ENCODE measurements at places on chromosomes 3 and 15.

GRCh38 chr3:149713730-149714654, 38.3 kb downstream of the COMMD2 start:
- no peak for DNase-seq

GRCh38 chr3:50653937-50654595, 20.7 kb upstream of the DOCK3 start:
- DNase-seq, result no peak

GRCh38 chr15:80887148-80887547, 102.5 kb downstream of the MESD start:
- no peak for DNase-seq

DNA sequence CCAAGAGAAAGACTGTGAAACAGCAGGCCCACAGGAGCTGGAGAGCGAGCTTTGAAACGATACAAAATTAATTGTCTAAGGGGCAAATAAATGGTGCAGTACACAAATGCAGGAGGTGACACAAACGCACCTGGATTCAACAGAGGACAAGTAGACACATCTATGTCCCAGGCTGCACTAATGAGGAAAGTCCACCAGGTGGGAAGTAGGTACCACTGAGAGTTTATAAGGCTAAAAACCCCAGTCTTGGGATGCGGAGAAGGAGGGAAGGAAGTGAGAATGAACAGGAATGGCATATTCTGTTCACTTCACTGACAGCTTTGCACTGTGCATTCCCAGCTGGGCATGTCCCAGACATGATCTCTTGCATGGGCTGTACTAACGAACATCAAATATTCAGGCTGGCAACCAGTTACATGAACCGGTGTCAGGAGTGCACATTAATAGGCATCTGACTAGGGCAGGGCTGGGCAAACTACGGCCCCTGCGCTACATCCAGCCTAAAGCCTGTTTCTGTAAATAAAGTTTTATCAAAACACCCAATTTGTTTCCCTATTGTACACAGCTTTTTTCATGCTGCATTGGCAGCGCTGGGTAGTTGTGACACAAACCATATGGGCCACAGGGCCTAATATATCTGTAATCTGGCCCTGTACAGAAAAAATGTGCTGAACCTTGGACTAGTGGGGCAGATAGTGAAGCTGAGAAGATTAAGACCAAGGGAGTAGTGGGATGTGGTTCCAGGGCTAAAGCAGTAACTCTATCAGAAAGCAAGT, 107.0 kb downstream of the IGF2BP2 start:
- no peak for DNase-seq

DNA sequence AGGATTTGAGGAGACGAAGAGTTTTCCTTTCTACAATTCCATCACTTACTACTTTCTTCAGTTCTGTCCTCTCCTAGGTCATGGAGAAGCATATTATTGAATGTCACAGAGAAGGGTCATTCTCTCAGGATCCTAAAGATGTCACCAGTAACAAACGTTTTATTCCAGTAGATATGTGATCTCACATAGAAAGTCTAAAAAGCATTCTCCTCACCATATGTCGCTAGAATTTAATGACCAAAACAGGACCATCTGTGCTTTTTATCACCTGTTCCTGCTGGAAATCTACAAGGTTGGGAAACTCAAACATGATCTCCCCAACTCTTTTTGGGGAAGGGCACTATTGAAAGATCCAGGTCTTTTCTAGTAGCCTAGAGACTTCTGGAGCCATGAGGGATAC, 24.0 kb upstream of the FRMD5 start:
- DNase-seq, result no peak

DNA sequence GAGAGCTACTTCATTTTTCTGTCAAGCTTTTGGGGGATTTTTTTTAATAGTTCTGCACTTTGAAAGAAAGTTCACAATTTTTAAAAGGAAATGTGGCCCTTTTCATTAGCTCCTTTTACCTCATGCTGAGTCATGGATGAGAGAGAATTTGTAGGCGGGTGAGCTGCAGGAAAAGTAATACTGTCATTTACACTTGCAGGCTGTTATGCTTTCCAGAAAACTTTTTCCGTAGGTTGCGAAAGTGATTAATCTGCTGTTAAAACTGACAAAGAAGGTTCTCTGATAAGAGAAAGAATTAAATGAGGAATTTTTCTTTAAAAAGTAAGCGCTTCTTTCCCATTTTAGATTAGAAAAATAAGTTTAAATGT, 430.2 kb downstream of the LPP start:
- no peak for DNase-seq

GRCh38 chr15:76905855-76906254, 715 bp upstream of the SCAPER start:
- no peak for DNase-seq

GRCh38 chr15:71547011-71547410, 263.3 kb upstream of the NR2E3 start:
- DNase-seq, result no peak

DNA sequence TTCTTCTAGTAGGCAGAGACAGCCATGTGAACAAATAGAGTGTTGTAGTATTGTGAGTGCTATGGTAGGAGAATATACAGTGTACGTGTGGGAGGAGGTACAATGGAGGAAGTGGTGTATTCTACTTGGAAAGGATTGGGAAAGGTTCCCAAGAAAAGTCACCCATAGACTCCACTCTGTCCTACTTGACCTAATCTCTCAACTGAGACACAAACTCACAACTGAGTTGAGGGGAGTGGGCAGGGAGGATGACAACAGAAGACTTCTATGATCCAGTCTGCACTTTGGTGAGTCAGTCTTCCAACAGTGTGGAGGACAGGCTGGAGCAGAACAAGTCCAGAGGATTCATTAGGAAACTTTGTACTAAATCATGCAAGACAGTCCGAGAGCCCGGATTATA, 28.8 kb upstream of the AQP9 start:
- no peak for DNase-seq

DNA sequence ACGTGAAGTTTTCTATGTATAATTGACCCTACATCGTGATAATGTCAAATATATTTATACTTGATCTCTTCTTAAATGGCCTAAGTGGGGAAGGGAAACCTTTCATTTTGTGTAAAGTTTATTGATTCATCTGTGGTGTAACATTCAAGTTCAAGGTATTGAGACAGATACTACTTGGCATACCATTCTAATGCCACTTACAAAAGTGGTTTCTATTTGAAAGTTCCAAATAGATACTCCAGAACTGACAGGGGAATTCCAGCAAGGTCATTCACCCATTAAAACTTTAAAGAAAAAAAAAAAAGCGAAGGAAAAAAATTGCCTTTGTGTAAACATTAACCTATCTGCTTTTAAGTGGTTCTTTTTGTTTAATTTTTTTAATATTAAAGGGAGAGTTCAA, 45.3 kb upstream of the MAP3K13 start:
- no peak for DNase-seq

- DNase-seq, result no peak
Observed at GRCh38 chr15:89109238-89109637, 21.0 kb downstream of the ABHD2 start.

GRCh38 chr3:122533931-122534334, 19.2 kb upstream of the KPNA1 start:
- DNase-seq, result no peak

DNA sequence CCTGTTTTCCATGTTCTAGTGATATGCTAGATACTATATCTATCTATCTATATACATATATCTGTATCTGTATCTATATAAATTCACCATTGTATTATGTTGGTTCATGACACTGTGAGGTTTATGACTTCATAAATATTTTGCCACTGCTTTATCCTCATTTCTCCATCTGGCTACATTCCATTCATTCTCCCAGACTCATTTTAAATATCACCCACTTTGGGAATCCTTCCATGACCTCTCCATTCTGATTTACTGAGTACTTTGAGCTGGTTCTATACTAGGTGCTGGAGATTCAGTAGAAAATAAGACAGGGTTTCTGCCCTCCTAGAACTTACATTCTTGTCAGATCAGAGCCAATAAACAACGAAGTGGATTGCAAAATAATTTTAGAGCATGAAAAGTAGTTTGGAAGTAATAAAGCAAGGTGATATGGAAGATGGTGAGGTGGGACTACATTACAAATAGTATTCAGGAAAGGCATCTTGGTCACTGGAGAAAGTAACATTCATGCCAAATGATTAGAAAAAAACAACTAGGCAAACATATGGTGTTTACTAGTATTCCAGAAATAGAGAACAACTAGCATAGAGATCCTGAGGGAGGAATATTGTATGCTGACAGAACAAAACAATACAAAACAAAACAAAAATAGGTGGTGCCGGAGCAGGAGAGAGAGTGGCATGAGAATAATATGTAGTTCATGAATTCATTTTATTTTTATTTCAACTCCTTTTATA, 11.6 kb upstream of the PLSCR4 start:
- DNase-seq, result no peak

GRCh38 chr15:39896101-39896500, 24.0 kb downstream of the GPR176 start:
- no peak for DNase-seq

DNA sequence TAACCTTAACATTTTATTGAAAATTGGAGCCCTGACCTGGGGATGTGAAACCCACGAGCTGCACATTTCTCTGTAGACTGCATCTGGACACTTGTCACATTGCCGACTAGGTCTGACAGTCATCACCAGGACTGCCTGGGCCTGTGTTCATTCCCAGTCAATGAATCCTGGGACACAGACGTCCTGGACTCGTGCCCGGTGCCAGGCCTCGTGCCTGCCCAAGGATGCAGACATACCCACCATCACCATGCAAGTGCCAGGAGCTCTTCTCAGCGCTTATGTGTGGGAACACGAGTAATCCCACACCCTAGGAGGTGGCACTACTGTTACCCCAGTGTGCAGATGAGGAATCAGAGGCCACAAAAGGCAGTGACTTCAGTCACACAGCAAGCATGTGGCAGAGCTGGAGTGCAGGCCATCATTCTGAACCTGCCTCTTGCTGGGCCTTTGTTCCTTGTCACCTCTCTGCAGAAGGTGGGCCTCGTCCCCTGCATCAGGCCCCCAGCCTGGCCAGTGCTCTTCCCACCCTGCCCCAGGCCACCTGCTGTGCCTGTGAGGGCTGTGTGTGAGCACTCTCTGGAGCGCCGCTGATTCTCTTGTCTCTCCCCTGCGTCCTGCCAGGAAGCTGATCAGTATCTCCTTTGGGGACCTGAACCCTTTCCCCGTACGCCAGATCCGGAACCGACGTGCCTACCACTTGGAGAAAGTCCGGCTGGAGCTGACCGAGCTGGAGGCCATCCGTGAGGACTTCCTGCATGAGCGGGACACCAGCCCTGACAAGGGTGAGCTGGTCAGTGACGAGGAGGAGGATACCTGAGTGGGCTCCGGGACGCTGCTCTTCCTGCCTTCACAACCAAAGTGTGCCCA, 58.5 kb downstream of the ADAMTS7 start:
- DNase-seq, result no peak

- no peak for DNase-seq
Observed at GRCh38 chr3:67635257-67635656, 19.2 kb downstream of the SUCLG2 start.

DNA sequence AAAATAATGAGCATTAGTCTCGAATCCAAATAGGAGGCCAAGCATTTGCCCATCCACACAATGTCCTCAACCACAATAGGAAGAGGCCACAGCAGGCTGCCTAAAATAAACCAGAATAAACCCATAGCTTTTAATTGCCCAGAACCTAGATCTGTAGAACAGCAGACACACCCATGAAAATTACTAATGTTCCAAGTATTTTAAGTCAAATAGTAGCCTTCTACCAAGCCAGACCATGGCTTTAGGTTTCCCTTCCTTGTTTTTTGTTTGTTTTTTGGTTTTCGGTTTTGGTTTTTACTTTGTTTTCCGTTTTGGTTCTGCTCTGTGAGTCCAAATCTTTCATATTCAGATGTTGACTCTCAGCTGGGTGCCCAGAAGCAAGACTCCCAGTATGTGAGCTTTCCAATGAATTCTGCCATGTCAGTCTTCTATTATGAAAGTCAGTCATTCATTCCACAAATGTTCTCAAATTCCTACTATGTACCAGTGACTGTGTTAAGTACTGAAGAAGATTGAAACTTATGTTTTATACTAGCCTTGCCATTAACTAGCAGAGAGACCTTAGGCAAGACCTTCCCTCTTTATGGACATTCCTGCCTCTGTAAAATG, 57.8 kb upstream of the BOC start:
- DNase-seq, result no peak

GRCh38 chr3:111936191-111936841, 42.5 kb upstream of the ABHD10 start:
- no peak for DNase-seq

- DNase-seq, result no peak
Observed at GRCh38 chr3:43759938-43760337, 69.2 kb downstream of the ABHD5 start.

GRCh38 chr3:196736670-196737374, 2.8 kb upstream of the PAK2 start:
- no peak for DNase-seq

- no peak for DNase-seq
Observed at GRCh38 chr3:192514081-192514753, 213.1 kb downstream of the FGF12 start.

DNA sequence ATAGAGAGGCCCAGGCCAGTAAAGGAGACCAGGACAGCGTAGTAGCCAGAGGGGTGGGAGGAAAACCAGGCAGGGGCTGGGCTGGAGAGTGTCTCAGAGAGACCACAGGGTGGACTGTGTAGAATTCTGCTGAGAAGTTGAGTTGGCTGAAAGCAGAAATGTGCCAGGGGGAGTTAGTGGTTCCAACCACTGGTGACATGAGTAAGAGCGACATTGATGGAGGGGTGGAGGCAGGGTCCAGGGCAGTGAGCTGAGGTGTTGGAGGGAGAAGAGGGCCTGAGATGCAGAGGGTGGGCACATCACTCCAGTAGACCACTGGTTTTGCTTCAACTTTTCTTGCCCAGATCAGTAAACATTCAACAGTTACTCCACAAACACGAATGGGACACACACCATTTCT, 106.5 kb downstream of the ASB7 start:
- no peak for DNase-seq

- DNase-seq, result no peak
Observed at GRCh38 chr3:82088749-82089148, 327.3 kb upstream of the GBE1 start.

DNA sequence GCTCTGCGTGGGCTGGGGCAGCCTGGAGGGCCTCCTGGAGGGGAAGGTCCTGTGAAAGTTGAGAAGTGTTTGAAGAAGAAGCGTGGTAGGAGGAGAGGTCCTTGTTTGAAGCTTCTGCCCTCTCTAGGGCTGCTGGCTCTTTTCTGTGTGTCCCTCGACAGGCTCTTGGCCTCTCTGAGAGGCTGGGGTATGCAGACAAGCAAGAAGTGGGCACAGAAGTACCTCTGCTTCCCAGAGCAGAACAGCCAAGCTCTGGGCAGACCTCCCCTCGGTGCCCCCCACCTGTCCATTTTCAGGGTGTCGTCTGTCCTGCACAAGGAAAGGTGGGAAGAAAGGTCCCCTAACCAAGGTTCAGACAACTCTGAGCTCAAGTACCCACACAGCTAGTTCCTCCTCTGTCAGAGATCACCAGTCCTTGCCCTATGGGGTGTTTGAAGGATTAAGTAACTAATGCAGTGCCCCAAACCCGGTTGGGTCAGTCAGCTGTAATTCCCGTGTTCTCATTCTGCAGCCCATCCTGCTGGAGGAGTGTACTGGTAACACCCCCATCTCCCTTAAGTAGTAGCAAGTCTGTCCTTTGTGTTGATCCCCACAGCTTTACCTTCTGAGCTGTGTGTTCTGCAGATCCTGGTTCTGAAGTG, 6.3 kb downstream of the CSK start:
- DNase-seq, result no peak

DNA sequence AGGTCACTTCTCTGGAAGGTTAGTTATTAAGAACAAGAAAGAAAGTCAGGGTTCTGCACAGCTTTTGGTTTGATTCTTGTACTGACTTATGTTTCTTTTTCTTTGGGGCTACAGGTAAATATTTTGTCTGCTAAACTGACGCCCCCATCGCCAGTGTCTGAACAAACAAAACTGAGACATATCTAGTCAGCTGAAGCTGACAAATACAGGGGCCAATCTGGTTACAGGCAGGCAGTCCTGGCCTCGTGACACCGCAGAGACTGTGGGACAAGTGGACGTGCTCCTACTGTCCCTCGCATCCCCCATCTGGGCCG, 4.6 kb upstream of the RPL14 start:
- DNase-seq, result no peak
